ENCODE measurements at places on chromosomes 3 and 15. TPM values are rescaled to one million over a fixed set of nuclear protein-coding genes. Genes with fewer than 3 reads are reported as not detected.
A peak's percentile ranks its signal among the peaks of the same experiment; 100 is the strongest.

The RBP2 gene
- not detected for total RNA-seq

DNA sequence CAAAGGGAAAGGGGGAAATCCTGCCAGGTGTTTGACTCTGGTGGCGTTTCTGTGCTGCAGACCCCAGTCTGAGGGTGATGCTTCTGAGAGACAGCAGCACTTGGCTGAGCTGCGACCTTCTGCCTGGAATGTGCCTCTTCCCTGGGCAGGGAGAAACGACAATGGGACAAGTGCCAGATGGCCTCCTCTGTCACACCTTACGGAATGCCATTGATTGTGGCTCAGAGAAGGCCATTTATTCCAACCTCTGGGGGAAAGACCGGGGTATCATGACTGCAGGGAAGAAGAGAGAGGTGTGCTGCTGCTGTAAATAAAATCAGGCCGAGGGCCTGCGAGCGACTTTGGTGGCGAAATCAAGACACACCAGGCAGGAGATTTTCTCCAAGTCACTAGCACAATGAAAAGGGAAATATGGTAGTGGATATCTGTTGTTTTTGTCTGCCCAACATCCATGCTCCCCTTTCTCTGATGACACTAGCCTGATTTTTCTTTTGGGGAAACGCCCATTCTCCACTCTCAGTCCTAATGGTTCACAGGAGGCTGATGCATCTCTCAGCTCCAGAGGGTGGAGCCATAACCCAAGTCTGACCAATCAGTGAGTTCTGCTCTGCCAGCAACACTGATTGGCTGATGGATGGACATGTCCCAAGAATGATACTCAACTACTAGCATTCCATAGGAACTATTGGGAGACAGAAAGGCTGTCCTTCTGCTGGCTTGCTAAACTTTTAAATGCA, 336.1 kb downstream of the FOXP1 start:
- DNase-seq: peak; percentile 20

GRCh38 chr15:51721199-51721960, 16.1 kb downstream of the LYSMD2 start:
- no peak for DNase-seq

The PLSCR5 gene
- not detected for total RNA-seq

DNA sequence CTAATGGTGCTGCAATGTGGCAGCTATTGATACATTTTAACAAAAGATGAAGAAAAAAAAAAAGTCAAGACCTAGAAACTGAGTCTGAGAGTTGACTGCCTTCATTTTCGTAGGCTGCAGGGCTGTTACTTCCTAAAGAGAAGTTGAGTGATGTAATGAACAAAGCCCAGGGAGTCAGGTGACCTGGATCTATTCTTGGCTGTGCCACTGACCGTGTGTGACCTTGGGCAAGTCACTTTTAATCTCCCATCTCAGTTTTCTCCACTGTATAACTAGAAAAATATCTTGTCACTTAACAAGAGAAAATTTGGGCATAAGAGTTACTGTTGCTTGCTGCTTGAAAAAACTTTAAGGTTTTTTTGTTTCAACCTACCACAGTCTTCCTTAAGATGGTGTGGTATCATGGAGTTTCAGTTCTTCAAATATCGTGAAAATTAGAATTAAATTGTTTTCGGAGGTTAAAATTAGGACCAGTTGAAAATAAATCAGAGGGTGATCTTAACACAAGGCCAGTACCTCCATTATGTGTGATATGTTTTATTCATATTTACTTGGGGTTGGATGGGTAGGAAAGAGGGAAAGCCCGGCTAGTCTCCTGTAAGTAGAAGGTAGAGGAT, 5.8 kb downstream of the FMN1 start:
- no peak for DNase-seq

The TMEM158 gene
- 17.0 TPM for total RNA-seq

The PLA2G4D gene
- not detected for total RNA-seq

The SEMA6D gene
- 14.1 TPM for total RNA-seq

DNA sequence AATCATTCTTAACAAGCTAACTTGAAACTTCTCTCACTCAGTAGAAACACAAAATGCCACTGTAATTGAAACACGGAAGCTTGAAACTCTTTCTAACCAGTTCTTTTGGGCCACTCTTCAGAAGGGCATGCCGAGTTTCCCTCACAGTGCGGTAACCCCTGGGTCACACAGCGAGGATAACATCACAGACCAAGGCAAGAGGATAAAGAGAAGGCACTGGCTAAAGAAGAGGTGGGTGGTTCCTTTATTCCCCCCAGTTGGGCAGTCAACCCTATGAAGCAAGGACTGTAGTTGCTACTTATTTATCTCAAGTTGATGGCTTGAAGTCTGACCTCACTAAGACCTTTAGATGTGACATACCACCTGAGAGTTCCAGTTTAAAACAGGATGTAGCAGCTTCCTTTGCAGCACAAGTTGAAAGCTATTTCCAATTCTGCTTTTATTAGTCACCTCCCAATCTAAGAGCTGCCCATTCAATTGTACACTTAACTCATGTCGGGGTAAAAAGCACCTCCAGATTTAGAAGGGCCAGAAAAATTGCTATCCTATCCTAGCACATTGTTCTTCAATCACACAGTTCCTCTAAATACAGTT, 272.4 kb downstream of the TIGIT start:
- DNase-seq: no peak

- DNase-seq: no peak
Measured at GRCh38 chr3:154105218-154105975, 15.8 kb upstream of the ARHGEF26 start.

DNA sequence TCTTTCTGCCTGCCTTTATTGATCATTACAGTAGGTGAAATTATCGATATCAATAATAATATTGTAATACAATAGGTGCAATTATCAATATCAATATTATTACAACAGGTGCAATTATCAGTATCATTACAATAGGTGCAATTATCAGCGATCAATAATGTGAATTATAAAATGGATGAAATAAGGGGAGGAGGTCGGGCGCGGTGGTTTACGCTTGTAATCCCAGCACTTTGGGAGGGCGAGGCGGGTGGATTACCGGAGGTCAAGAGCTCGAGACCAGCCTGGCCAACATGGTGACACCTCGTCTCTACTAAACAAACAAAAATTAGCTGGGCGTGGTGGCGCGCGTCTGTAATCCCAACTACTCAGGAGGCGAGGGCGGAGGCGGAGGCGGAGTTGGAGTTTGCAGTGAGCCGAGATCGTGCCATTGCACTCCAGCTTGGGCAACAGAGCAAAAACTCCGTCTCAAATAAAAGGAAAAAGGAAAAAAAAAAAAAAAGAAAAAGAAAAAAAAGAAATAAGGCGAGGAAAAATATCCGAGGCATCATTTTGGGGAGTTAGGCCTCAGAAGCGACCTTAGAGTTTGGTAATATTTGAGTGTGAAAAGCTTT, 611 bp upstream of the BNIP2 start:
- DNase-seq: peak; percentile 70

GRCh38 chr15:56812961-56813360, 79.7 kb upstream of the ZNF280D start:
- no peak for DNase-seq

DNA sequence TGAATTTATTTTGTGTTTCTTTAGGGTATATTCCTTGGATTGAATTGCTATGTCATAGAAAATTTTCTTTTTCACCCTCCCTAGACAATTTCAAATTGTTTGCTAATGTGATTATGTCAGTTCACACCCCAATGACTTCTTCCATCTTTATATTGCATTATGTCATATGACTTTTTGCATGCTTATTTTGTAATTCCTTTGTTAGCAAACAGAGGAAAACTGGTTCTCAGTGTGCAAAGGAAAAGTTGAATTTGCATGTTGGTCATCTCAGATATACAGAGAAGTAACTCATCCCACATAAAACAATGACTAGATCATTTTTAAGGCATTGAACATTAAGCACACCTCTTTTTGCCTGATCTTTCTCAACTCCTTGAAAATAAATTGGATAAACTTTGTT, 3.3 kb upstream of the RNF13 start:
- DNase-seq: no peak

DNA sequence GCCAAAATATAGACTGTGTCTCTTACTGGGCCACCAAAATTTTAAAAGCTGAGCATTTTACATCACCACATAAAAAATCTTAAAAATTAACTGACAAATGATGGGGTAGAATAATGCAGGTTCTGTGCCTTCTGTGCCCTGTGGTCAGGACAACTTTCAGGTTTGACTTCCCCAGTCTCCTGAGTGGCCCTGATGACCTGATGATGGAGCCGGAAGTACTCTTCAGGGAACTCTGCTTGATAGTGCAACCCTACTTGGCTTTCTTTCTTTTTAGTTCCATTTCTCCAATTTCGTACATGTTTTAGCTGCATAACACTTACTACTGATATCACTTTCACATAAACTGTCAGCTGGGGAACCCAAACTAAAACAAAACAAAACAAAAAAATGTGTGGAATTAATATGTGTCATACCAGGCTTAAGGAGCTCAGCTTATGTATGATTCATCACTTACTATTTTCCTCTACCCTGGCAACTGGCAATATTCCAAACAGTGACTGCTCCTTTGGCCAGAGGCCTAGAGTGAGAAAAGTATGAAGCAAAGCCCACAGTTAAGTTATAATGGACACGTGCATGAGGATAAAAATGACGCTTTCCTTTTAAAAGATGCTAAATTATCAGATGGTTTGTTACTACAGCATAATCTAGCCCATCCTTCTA, 194.3 kb downstream of the BCHE start:
- DNase-seq: peak; percentile 87

GRCh38 chr3:50008931-50009330, 69.0 kb downstream of the RBM6 start:
- DNase-seq: peak; percentile 40

DNA sequence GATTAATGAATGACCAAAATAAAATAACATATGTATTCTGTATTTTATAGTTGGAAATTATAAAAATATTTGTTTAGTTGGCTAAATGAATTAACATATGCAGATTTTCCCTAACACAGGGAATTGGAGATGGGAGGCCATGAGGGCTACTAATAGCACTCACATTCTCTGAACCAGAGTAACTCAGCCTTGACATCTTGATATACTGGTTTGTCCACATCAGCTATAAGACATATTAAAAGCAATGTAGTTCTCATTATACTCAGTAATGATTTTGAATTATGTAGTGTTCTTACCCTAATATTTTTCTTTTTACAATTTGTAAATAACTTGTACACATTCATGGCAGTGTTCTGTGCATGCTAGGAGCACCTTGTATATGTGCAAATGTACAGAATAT, 255.9 kb downstream of the EPHA6 start:
- DNase-seq: no peak

The IQCF5 gene
- not detected for total RNA-seq

GRCh38 chr15:29695489-29696167, 126.6 kb downstream of the TJP1 start:
- DNase-seq: no peak

DNA sequence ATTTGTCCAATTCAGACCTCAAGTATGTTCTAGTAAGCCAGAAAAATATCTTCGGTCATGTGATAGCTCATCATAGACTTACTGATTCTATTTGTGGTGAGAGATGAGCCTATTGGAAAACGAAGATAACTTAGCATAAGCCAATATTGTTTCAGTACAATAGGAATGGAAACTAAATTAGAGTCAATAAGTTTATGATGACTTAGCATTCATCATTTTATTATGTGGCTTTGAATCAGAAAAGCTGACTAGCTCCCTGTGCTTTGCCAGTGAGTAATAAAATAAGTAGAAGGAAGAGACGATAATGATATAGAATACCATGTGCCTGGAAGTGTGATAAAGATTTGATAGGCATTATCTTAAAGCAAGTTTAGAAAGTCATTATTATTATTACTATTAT, 605.6 kb downstream of the AGBL1 start:
- DNase-seq: no peak

GRCh38 chr3:87468235-87468634, 191.9 kb upstream of the POU1F1 start:
- no peak for DNase-seq

The PCLAF gene
- total RNA-seq: 243 TPM

The ERICH6 gene
- not detected for total RNA-seq

The AQR gene
- total RNA-seq: 10.9 TPM

DNA sequence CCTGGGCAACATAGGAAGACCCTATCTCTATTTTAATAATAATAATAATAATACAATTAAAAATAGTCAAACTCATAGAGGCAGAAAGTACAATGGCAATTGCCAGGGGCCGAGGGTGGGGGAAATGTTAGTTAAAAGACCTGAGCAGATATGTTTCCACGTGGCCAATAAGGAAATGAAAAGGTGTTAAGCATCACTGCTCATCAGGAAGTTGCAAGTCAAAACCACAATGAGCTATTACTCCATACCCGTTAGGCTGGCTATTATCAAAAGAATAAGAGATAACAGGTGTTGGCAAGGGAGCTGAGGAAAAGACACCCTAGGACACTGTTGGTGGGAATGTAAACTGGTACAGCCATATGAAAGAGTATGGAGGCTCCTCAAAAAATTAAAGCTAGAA, 60.4 kb upstream of the PRSS50 start:
- DNase-seq: no peak

- DNase-seq: no peak
Measured at GRCh38 chr3:177405191-177405672, 207.9 kb upstream of the TBL1XR1 start.

The MRAS gene
- 23.4 TPM for total RNA-seq

GRCh38 chr15:74390647-74391288, 23.3 kb upstream of the CYP11A1 start:
- DNase-seq: no peak

GRCh38 chr3:69890691-69891090, 108.8 kb upstream of the SAMMSON start:
- DNase-seq: no peak

The FSD2 gene
- not detected for total RNA-seq

GRCh38 chr3:42819351-42819965, 10.2 kb downstream of the ACKR2 start:
- DNase-seq: peak; percentile 35

DNA sequence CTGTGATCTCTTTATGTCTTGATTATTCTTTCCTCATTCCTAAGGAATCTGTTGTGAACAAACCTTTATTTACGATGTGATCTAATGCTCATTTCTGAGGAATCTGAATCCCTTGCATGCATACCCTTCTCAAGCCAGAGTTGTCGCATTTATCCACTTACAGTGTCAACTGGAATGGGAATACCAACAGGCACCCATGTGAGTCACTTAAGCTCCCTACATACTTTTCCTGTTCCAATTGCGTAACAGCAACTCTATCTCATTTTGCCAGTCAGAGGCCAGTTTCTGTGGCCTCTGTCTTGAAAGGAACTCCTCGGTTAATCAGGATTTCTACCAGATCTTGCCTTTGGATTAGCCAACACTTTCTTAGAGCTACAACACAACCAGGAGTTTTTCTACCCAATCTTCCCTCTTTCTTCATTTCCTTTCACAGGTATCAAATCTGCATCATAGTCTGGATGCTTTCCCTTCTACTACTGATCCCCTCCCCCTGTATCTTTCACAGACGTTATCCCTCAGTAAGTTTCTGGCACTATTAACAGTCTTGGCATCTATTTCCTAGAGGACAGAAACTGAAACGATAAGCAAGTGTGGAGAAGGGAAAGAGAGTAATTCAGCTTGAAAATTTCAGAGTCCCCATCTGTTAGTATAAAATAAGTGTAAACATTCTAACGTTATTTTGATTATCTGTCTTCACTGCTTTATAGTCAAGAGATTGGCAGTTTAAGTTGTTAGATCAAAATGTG, 66.8 kb upstream of the BCHE start:
- peak; percentile 17 for DNase-seq
